ENCODE measurements at places on chromosomes 3 and 15.

GRCh38 chr15:100879464-100880138, at the start of gene ALDH1A3:
TSS of gene ALDH1A3 (plus strand) at chr15:100879831. CDS start at chr15:100879908, 77 bp downstream.
- DNase-seq = peak; percentile 57

DNA sequence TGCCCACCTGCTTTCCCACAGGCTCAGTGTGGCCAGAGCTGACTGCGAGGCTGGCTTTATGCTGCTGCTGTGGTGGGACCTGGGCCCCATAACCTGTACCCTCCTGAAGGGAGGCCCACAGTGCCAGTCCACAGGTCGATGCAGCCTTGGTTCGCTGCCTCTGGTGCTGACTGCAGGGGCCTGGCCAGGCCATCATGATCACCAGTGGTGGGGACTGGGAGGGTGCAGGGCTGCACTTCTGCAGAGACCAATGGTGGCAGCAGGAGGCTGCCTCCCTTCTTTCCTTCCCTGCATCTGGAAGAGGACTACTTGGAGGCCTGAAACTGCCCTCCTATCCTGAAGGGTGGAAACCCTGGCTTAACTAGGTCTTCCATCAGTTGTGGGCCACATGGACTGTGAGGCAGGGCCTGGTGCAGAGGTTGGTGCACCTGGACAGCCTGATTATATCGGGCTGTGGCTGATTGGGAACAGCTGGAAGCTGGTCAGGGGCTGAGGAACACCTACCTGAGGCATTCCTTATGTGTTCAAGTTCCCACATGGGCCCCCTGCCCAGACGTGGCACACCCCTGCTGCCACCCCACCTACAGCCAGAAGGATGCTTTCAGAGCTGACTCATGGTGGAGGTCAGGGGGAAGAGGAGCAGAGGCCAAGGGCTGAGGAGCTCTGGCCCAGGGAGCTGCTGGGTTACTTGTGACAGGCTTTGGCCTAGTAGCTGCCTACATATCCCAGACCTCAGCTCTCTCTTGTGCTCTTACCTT, 29.8 kb downstream of the POMGNT2 start:
- no peak for DNase-seq

DNA sequence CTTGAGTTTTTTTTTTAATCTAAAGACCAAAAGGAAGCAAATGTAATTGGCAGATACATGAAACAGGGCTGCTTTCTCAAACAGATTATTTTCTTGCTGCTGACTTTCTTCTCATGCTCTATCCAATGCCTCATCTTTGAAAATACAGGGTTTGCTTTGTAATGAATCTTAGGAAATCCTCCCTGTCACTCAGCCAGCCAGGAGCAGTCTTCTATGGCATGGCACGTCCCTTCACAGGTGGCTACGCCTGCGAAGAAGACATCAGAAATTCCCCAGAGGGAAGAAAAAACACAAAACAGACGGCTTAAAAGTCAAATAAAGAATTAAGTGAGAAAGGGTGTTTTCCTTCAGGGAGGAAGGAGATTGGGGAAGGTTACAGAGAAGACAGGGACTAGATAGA, 242.5 kb downstream of the IGSF11 start:
- no peak for DNase-seq

DNA sequence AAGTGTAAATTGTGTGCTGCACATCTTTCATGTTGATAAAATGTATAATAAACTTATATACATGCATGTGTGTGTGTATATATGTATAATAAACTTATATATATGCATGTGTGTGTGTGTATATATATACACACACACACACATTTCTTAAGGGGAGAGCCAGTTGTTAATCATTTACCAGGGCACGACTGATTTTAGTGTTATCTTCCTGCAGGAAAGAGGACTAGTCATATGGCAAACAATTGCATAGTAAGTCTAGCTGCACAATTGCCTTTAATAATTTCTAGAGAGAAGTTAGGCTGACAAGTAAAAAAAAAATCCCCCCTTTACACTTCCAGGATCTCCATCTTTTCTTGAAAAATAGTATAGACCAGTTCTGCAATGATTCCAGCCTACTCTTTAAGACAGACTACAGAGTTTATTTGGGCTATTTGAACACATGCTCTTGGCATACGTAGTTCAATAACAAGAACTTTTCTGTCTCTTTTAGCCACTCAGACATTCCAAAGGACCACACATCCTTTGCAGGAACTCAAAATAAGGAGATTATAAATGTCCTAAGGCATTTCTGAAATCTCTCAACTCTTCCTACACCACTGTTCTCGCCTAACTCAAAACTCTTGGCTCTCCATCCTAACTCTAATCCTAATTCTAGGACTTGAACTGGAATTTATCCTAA, 163.6 kb upstream of the SETMAR start:
- no peak for DNase-seq

GRCh38 chr15:38618242-38618955, 53.8 kb upstream of the RASGRP1 start:
- no peak for DNase-seq

- DNase-seq = peak; percentile 34
Measured at GRCh38 chr15:28103831-28104230, 4.7 kb upstream of the OCA2 start.

DNA sequence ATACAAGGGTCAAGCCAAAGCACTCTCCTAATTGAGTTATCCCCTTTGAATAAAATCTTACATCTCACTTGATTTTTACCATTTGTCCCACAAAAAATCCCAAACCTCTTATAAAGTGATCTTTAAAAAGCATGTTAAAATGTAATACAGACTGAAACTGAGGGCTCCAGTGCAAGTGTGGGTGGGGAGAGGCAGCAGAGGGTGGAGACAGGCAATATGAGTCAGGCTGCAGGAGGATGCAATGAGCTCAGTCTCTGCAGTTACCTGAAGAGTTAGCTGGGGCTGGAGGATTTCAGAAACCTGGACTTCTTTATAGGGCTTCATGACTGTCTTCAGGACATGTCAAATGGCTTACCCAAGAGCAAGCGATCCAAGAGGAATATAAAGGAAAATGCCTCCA, 14.2 kb upstream of the COLQ start:
- DNase-seq = no peak

DNA sequence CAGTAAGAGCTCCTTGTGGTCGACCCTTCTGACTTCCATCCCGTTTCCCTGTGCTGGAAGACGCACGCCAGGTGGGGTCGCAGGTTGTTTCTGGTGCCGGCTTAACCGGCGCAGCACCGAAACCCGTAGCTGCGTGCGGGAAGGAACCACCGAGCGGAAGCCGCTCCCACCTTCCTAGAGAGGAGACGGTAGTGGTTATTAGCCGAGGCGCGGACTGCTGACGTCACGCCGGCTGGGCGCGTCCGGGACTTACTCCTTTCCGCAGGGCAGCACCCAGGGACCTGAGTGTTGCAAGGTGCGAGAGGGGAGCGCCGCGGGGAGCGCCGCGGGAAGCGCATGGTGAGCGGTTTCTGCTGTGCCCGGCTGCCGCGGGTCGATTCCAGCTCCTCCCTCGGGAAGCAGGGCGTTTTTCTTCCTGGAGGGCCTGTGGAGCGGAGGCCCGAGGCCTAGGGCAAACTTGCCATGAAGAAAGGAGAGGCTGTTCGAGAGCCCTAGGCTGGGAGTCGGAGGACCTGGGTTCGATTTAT, at the start of gene ZNF501:
ZNF501 (plus strand) TSS at position 252 of the 527 bp plus-strand sequence. CDS start 4,787 bp downstream, outside the sequence.
- peak; percentile 92 for DNase-seq

GRCh38 chr3:36496684-36497633, 116.7 kb downstream of the STAC start:
- DNase-seq = no peak

DNA sequence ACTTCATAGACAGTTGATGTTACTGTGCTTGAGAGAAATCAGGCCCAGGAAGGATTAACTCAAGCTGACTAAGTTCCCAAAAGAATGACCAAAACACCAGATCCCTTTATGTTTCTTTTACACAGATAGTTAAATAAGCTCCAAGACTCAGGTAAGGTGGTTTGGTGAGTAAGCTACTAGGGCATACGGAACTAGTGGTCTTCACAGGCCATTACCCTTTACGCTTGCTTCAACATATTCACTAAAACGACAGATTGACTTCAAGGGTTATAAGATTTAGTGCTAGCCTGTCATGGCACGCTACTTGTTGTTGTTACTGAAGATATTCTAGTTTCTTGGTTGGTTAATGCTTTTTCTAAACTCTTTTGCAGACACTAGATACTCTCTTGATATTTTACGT, 369.3 kb downstream of the LPP start:
- DNase-seq = no peak

DNA sequence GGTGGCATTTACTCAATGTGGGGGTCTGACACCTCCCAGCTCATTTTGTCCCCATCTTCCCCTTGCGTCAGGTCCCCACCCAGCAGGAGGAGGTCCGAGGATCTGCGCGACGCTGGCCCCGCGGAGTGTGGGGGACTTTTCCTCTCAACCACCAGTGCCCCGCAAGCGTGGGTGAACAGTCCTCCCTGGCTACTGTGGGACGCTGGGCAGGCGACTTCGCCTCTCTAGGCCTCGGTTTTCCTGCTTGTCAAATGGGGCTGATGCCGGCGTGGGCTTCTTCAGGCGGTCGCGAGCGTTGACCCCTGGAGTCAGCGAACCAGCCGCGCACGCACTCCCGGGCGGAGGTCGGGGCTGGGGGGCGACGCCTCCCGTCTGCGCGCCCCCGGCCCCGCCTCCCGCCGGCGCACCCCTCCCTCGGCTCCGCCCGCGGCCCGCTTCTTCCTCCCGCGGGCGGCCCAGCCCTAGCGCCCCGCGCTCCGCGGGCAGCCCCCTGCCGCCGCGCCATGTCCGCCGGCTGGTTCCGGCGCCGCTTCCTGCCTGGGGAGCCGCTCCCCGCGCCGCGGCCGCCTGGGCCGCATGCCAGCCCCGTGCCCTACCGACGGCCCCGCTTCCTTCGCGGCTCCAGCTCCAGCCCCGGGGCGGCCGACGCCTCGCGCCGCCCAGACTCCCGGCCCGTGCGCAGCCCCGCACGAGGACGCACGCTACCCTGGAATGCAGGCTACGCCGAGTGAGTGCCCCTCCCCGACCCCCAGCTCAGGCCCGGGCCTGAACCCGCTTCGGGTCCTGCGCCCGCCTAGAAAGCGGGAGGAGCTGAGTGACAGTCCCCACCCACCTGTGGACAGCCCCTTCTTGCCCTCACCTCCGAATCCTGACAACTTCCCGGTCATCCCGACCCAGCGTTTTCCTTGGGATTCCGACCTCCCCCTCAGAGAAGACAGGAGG, at the start of gene PPM1M:
PPM1M (plus strand) TSS at position 438 of the 942 bp plus-strand sequence; CDS start at position 504, 66 bp downstream.
- DNase-seq = peak; percentile 76

DNA sequence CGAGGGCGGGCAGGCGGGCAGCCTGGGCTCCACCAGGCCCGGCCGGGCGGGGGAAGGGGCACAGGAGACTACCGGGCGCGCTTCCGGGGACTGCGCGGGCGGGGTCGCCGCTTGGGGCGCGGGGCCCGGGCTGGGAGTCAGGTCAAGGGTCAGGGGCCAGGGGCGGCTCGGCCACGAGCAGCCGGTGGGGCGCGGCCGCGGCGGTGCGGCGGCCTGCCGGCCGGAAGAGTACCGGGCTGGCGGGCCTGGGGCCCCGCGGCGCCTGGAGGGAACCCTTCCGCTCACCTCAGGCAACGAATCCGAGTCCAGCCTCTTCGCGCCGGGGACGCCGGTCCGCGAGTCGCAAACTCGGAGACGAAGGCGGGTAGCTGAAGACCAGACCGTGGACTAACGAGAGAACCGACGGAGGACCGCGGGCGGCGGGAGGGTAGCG, 225 bp downstream of the RHOA start:
- no peak for DNase-seq

DNA sequence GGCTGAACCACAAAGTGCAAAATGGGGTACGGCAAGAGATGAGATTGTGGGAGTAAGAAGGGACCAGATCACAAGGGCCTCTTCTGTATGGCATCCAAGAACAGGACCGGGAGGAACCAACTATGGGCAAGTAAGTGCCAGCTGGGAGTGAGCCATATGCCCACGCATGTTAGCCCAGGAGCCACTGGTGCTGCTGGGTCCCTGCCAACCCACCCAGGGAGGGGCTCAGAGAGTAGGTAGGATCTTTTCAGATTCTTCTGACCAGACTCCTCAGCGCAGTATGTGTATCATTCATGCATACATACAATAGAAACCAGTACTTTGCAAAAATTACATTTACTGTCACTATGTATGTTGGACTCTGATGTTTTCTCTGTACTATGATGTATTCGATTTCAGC, 54.0 kb downstream of the RAB11A start:
- no peak for DNase-seq

GRCh38 chr3:67876261-67876660, 221.8 kb upstream of the SUCLG2 start:
- DNase-seq = no peak

- no peak for DNase-seq
Measured at GRCh38 chr3:55746808-55747413, 259.8 kb upstream of the WNT5A start.

DNA sequence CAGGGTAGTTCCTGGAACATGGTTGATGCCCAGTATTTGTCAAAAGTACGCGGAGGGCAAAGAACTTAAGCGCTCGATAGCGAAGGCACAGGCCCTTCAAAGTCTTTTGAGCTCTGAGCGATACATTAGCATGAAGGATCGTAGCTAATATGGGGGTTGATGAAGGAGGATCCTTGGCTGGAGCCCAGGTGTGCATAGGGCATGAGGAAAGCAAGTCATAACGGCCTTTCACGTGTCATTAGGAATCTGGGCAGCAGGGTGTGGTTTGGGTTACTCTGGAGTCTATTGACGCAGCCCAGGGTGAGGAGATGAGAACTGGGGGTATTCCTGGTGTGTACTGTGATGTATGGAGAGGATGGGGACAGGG, 31.7 kb downstream of the SPINK8 start:
- no peak for DNase-seq

DNA sequence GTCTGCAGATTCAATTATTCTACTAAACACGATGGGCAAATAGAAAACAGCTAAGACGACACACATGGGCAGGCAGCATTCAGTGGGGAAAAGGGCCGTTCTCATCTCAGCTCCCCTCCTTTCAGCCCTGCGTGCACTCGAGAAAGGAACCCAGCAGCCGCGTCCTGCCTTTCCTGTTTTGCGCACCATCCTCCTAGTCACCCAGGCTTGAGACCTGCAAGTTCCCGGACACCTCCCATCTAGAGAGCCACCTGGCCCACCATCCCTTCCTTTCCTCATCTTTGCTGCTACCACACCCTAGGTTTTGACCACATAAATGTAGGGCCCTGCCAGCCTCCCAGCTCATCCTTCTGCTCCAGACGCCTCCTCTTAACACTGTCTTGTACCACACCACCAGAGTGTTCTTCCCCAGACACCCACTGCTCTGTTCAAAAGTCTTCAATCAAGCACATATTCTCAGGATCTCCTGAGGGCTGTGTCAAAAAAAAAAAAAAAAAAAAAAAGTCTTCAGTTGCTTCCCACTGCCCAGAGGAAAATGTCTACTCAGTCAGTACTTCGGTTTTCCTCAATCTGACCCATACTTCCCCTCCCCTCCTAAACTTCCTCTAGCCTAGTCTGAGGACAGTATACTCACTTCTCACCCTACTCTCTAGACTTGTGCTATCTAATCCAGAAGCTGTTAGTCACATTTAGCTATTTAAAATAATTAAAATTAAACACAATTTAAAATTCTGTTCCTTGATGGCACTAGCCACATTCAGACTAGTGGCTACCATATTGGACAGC, 182.0 kb downstream of the STT3B start:
- DNase-seq = no peak
